CD8-positive, alpha-beta T cell (primary cell): ENCODE measurements at places on chromosomes 6 and 20. TPM values are rescaled to one million over a fixed set of nuclear protein-coding genes. Genes with fewer than 3 reads are reported as not detected.
A peak's percentile ranks its signal among the peaks of the same experiment; 100 is the strongest.

DNA sequence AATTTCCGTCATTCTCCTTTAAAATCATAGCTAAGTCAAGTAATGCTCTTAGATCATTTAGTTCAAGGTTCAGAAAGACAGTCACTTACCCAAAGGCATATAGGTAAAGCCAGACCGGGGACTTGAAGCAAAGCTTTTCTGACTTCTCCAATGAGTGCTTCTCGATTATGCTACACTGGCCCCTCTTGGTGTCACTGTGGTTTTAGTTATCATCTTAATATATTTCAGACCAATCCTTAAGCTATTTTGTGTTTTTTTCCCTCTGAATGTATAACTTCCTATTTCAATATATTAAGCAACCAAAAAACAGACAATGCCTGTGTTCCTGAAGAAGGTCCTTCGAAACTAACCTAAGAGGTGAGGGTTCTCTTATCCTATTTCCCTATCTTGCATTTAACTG, 3.9 kb downstream of the PRDM1 start:
- DNase-seq: no peak

DNA sequence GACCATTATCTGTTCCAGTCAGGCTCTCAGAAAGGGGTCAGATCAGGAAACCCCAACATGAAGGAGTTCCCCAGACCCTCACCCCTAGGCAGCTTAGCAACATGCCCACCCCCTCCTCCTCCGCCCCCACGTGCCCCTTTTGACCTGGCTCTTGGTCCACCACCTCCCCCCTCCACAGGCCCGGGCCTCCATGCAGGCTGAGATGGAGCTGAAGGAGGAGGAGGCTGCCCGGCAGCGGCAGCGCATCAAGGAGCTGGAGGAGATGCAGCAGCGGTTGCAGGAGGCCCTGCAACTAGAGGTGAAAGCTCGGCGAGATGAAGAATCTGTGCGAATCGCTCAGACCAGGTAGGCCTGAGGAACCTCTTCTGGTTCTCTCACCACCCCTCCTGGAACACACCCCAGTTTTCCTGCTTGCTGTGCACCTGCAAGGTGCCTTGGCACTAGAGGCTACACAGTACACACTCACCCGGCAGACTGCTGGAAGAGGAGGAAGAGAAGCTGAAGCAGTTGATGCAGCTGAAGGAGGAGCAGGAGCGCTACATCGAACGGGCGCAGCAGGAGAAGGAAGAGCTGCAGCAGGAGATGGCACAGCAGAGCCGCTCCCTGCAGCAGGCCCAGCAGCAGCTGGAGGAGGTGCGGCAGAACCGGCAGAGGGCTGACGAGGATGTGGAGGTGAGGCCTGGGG, 21.9 kb downstream of the DEF6 start:
- no peak for DNase-seq

- peak; percentile 25 for DNase-seq
These were observed 674 bp downstream of the NRSN1 start for GRCh38 chr6:24126586-24127192.

GRCh38 chr20:34364223-34364506, 1.1 kb downstream of the ITCH start:
- DNase-seq: no peak

DNA sequence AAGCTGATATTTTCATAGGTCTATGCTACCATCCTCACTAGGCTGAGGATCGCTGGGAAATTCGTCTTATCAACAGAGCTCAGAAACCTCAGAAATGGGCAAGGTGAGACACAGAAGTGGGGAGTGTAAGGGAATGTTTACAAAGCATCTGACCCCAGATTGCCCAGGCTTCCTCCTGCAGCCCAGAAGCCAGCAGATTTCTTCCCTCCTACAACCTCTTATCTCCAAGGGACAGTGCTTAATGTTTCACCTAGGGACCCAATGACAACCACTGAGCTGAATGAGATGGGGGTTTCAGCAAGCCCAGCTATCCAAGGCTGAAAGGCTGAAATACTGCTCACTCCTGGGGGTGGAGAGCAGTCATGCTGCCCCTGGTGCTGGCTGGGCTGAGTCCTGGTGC, 52.4 kb upstream of the TBC1D7 start:
- no peak for DNase-seq

GRCh38 chr6:25442898-25443297, 163.7 kb downstream of the CARMIL1 start:
- DNase-seq: no peak

DNA sequence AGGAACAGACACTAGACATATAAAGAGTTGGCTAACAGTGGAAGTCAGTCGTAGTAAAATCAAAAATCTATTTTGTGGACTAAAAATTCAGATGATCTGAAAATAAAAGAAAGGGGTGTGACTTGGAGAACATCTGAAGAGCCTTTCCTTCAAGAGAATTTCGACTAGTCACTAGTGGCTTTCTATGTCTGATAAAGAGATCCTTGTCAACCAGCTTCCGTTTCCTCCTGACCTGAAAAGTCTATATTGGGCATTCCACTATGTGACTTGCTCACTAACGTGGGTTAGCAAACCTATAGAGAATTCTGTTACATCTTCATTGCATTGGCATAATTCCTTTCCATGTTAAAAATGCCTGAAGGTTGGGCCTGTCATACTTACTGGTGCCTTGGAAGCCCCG, 25.9 kb downstream of the TRAF3IP2 start:
- DNase-seq: no peak

DNA sequence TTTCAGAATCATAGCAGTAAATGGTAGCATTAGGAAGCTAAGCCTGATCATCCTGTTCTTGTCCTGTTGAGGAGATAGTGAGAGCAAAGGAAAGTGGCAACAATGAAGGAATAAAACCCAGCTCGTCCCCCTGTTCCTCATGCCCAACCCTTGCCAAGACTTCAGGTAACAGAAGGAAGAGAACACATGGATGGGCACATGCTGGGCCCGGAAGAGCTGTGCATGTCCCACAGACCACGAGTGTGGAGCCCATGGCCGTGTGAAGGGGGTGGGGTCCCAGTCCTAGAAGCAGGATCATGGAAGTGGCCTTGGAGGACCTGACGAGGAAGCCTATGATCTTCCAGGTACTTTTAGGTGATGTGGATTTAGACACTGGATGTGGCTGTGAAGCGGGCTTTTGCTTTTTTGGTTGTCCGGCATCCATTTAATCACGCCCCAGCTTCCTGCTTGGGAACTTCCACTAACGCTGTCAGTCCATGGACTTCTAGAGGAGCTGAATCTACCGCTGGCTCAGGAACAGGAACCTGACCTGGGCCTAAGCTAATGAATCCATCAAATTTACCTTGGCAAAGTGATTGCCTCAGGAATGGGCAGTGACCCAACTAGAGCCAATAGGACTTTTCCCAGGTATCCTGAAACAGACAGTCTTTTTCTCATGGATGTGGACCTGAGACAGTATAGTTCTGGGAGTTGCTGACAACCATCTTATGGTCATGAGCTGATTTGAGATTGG, 79.3 kb upstream of the ARMC2 start:
- no peak for DNase-seq

GRCh38 chr20:18712131-18712530, 101.5 kb upstream of the SCP2D1 start:
- no peak for DNase-seq

GRCh38 chr20:17491041-17491440, 40.1 kb downstream of the BFSP1 start:
- no peak for DNase-seq

- no peak for DNase-seq
These were observed 2.2 kb upstream of the C6orf136 start for GRCh38 chr6:30644769-30645168.

DNA sequence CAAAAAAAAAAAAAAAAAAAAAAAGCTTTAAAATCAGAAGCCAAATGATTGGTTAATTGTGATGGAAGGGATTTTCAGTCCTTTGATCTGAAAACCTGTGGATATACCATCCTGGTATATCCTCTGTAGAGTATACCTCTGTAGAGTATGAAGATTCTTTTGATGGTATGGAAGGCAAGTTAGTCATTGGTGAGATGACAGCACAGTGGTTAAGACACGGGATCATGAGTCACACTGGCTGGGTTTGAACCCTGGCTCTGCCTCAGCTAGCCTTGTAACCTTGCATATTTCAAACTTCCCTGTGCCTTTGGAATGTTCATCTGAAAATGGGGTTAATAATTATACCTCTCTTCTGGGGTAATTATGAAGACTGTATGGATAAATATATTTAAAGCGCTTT, 179.3 kb downstream of the CARMIL1 start:
- DNase-seq: no peak

DNA sequence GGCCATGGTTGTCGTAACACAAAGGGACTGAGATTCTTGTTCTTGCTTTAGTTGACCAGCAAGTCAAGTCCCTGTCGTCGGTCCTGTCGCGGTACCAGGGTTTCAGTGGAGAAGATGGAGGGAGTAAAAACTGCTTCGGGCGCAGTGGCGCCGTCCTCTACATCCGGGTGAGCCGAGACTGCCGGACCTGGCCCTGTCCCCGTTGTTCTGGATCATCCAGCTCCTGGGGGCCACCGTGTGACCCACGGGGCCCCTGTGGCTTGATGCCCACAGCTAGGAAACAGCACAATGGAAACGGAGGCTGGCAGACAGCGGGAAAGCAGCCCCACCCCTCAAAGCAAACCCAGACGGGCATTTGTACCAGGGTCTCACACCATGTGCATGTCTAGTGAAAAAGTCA, 15.0 kb downstream of the MTG2 start:
- DNase-seq: no peak

DNA sequence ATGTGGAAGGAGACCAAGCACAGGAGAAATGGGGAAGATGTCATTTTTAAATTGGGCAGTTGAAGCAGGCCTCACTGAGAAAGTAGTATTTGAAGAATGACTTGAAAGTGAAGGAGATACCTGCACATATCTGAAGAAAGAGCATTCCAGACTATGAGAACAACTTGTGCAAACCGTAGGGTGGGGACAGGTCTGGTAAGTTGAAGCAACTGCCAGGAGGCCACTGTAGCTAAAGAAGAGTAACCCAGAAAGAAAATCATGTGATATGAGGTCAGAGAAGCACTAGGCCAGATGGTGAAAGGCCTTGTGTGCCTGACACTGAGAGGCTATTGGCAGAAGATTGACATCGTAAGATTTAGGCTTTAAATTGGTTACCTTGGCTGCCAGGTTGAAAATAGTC, 4.7 kb upstream of the SUPT3H start:
- no peak for DNase-seq

DNA sequence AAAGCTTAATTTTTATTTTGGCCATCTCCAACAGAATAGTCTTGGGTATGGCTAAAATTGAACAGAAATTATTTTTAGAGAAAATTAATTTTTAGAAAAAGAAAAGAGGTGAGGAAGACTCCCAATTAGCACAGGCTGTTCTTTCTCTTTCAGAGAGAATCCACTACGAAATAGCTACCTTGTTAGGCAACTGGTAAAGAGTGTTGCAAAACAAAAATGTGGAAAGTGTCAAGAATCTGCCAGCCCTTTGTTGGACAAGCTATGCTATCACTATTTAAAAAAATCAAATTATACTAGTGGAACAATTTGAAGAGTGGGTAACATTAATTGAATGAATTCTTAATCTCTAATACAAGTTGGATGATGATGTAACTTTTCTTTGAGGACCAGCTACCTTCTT, 19.2 kb upstream of the ZSCAN9 start:
- no peak for DNase-seq

- DNase-seq: no peak
These were observed 2.6 kb downstream of the SRSF6 start for GRCh38 chr20:43460172-43460829.

- DNase-seq: peak; percentile 26
These were observed 1.1 kb downstream of the TPX2 start for GRCh38 chr20:31740208-31740607.

- DNase-seq: no peak
These were observed 37.1 kb downstream of the TPD52L1 start for GRCh38 chr6:125190667-125191066.

- no peak for DNase-seq
These were observed 63.4 kb downstream of the QRSL1 start for GRCh38 chr6:106692819-106693208.

GRCh38 chr6:139659196-139659595, 284.7 kb upstream of the CITED2 start:
- DNase-seq: no peak

DNA sequence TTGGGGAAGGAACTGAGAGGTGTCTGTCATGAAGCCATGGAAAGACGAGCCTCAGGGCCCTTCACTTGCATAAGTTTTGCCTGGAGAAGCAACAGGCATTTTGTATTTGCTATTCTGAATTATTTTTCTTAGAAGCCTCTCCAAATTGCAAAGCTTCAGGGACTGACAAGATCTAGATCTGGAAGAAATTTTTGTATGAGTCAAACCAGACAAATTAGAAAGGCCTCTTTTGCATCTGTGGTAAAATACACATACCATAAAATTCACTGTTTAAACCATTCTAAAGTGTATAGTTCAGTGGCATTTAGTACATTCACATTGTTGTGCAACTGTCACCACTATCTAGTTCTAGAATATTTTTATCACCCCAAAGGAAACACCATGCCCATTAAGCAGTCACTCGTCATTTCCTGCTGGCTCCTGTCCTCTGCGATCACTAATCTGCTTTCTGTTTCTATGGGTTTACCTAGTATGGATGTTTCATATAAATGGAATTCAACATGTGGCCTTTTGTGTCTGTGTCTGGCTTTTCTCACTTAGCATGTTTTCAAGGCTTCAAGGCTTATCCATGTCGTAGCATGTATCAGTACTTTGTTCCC, 269.1 kb downstream of the PHF3 start:
- DNase-seq: no peak

DNA sequence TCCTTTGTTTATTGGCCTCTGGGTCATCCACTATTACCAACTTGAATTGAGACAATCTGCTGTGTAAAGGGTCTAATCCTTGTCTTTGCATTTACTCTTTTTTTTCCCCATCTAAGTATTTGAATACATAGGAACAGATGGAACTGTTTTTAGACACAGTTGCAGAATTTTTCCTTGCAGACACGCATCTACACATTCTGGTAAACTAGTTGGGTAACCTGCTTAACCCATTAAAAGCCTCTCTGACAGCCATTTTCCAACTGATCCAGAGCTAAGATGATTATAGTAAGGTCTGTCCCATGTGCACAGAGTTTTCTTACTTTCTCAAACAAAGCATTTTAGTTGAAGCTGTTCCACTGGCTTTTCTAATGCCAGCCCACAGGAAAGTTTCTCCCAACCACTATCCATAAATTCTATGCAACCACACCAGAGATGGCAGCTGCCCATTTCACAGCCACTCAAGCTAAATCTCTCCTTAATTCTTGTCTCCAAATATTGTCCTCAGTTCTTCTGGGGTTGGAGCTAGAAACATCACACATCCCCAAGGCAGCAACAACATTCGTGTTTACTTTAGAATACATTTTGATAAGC, 492.1 kb downstream of the MAFB start:
- DNase-seq: no peak

The RIPPLY2 gene
- total RNA-seq: not detected

The RAET1G gene
- not detected for total RNA-seq

The ENPP1 gene
- not detected for total RNA-seq

The CD83 gene
- total RNA-seq: 60.4 TPM

The PROCR gene
- total RNA-seq: 2.0 TPM

The EDN3 gene
- not detected for total RNA-seq

The FOXC1 gene
- total RNA-seq: not detected

The KHDC1L gene
- not detected for total RNA-seq

The APOBEC2 gene
- total RNA-seq: not detected

The SMIM29 gene
- 14.2 TPM for total RNA-seq

The TPD52L2 gene
- 19.4 TPM for total RNA-seq

The ADNP gene
- total RNA-seq: 45.5 TPM

The GFOD1 gene
- total RNA-seq: 7.6 TPM

The TRERF1 gene
- total RNA-seq: 20.4 TPM

The CLPSL1 gene
- total RNA-seq: not detected

The SYCP2L gene
- not detected for total RNA-seq

The TDRD6 gene
- not detected for total RNA-seq

The C6orf52 gene
- total RNA-seq: not detected

The TMEM242 gene
- total RNA-seq: 14.0 TPM
